ENCODE measurements at places on chromosomes 4 and X.

DNA sequence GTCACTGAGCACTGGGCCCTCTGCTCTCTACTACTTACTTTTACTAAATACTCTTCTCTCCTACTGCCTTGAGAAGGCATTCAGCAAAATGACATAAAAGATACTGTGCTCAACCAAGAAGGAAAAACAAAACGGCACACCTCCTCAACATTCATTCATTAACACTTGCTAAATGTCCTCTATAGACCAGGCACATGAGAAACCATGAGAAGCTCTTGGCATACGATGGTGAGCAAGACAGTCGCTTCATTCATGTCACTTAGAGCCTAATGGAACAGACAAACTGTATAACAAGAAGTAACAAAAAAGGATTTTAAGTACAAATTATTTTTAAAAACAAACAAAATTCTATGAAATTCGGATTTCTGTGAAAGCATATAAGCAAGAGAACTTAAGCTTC lies 38.7 kb downstream of the COL25A1 start:
- no peak for DNase-seq

DNA sequence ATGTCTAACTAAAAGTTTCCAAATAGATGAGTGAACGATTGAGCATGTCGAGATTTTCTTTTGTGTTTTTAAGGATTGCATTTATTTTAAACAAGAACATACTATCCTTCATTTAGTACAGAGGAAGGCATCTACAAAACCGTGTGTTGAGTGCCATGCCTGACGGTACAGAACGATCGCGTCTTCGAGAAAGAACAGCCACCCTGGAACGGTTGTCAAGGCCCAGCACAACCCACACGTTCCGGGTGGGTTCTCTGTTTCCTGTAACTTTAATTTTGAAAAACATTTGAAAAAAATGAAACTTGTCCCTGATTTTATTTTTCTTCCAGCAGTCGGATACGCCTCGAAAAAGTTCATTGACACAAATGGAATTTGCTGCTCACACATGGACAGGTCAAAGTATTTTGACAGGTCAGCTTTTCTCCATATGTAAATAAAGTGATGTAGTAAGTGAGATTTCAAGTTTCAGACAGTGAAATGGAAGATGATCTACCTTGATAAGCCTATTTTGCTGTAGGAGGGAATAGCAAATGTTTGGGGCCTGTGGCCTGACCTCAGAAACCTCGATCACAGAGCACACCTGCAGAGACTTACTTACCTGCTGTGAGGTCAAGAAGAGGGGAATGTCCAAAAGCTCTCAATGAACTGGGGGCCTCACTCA lies 24.4 kb upstream of the CYP4V2 start:
- no peak for DNase-seq

DNA sequence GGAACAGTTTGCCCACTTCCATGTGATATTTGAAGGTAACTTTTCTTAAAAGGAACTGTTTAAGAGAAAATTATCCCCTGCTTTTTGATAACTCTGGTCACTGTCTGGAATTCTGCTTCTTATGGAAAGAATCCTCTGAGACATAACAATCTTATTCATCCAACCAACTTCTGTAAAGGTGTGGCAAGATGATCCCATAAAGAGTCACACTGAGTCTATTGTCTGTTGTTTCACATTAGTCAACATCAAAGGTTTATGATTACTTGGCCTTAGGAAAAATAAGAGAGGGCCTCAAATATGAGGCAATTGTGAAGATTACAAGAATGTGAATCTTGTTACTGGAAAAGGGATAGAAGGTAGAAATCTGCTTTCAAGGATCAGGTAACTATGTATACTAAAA lies 88.0 kb upstream of the MAGEB18 start:
- no peak for DNase-seq

GRCh38 chr4:145760961-145761929 lies 81.3 kb downstream of the C4orf51 start:
- no peak for DNase-seq

DNA sequence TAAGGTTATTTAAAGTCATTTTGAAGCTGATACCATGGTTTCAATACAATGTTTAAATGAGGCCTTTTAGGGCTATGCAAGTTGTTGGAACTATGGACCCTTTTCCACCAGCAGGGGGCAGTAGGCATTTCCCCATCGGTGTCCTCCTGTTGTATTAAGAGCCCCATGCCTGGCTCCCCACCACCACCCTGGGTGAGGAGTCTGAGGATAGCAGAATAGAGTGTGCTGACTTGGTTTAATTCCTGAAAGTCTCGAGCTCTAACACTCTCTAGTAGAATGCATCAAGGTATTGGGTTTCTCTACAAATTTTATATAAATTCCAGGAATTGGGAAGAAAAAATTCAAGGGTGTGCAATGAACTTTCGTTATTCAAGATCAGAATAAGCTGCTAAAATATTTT lies 234.8 kb upstream of the JADE1 start:
- DNase-seq: peak; percentile 29

DNA sequence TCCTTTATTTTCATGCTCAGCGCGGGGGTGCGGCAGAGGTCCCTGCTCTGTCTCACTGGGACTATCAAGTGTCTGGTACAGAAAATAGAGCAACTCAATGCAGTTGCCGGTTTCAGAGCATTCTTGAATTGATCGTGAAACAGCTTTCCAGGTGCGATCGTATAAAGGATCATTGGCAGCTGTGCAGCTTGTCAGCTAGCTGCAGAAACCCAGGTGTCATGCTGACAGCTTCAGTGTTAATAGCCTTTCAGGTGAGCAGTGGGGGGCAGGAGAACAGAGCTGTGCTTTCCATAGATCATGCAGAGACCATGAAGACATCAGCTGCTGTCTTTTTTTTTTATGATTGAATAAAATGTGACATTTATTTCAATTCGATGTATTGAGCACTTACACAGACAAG lies 583.9 kb downstream of the NLGN4X start:
- DNase-seq: no peak

- DNase-seq: no peak
Observed at GRCh38 chr4:74189331-74190043, 31.6 kb downstream of the MTHFD2L start.

- DNase-seq: no peak
Observed at GRCh38 chr4:64880557-64880956, 471.3 kb upstream of the TECRL start.

DNA sequence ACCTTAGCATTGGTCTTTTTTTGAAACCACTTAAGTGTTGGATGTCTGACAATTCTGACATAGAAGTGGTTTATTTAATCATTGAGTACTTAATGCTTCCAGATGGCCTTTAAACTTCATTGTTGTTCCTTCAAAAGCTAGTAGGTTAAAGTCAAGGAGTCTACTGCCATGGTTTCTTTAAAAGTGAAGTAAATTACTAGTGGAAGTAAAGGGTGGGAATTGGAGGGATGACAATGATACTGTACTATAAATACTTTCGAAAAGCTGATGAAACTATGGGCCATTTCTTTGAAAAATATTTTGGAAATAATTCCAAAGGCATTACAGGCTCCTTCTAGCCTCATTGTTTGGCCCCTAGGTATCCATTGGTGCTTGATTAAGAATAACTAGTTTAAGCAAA lies 51.9 kb downstream of the ATP10D start:
- no peak for DNase-seq

- no peak for DNase-seq
Observed at GRCh38 chrX:72272868-72273267, 4.2 kb downstream of the RPS4X start.

DNA sequence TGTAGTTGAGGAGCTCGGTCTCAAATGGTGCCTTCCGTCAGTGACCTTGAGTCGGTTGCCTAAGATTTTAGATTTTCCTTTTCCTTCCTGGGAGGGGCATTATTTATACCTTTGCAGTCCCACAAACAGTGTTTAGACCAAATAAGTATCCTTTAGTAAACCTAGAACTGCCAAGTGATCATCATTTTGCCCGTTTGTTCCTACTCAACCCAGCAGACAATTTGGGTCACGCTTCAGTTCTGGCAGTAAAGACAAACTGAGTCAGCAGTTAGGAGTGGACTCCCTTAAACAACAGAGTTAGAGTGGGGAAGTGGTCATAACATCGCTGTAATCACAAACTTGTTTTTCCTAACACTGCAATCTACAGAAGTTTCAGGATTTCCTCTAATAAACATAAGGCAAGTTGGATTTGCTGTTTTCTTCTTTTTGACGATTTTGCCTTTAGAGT lies 777 bp upstream of the WDFY3 start:
- DNase-seq: no peak

Measured in stimulated activated CD4-positive, alpha-beta T cell treated with anti-CD3 and anti-CD28 coated beads, TNF-alpha, amount 100 ng/mL, for 1 hour (primary cell).